ENCODE measurements at places on chromosomes 5 and 9.

DNA sequence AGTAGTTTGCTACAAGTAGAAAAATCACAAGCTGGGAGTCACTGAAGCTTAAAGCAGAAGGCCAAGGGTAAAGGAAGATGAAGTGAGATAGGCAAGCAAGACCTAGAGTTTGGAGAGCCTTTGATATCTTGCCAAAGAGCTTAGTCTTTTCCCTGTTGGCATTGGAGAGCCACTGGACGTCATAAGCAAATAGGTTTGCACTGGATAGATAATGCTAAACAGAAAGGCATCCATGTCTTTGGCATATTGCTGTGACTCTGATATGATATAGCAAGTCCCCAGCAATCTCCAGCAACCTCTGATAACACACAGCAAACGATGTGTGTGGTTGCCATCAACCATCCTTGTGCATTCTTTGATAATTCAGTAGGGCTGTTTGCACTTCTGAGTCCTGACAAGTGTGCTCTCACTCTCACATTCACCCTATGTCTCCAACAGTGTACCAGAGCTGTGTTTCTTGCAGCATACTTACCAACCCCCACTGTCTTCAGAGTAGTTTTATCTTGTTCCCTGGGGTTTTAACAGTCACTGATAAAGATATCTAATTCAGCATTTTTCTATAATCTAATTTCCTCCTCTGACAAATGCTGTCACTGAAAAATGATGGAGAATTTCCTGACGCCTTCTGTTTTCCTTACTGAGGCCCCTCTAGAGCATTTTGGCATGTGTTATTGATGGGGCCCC, 16.9 kb upstream of the FREM1 start:
- DNase-seq: no peak

DNA sequence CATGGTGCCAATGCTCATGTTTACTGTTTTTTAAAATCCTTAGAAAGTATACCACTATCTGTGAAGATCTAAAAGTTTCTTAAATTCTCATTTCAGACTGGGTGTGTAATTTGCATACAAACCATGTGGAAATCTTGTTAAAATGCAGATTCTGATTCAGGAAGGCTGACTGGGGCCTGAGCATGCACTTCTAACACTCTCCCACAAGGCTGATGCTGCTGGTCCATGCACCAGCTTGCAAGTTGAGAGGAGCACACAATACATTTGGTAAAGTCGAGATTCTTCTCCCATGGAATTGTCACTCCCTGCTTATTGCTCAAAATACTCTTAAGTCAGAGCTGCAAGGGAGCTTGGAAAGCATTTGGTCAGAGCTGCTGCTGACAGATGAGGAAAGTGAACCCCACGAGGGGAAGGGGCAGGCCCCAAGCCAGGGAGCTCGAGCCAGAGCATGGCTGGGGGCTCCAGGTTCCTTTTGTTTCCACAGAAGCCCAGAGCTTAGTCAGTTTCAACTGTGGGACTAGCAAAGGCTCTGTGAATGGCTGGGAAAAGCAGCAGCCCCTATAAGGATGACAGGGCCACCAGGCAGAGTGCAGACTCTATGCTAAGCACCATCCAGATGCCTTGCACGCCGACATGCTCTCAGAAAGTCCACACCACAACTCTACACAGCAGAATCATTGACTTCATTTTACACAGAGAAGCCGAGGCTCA, 93.5 kb upstream of the HAND1 start:
- DNase-seq: no peak

DNA sequence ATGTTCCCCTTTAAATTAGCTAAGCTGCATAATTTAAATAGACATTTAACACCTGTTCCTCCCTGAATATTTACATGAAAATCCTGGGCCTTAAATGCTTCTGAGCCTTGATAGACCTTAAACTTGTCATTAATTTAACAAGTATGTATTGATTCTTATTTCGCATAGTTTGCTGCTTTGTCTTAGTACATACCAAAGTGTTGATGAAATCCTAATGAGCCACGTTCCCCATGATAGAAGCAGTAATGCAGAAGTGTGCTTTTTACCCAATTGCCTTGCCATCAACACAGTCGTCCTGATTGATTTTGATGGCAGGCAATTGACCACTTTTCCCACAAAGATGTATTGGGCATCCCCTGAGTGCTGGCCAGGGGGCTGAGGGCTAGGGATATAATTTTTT, 213.5 kb downstream of the SGCD start:
- no peak for DNase-seq

DNA sequence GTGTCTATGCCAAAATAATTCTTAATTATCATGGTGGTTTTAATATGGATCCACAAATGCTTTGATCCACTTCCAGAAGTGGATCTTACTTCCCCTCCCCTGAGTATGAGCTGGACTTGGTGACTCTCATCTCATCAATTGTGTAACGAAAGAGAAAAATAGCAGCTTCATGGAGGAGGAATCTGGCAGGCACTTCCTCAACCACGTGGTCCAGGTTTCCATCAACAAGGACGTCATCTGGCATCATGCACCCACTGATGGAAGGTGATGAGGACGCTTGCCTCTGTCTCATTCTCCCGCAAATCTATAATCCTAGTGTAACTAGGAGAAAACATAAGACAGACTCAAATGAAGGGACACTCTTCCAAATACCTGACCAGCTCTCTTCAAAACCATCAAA, 54.6 kb upstream of the S1PR3 start:
- no peak for DNase-seq

DNA sequence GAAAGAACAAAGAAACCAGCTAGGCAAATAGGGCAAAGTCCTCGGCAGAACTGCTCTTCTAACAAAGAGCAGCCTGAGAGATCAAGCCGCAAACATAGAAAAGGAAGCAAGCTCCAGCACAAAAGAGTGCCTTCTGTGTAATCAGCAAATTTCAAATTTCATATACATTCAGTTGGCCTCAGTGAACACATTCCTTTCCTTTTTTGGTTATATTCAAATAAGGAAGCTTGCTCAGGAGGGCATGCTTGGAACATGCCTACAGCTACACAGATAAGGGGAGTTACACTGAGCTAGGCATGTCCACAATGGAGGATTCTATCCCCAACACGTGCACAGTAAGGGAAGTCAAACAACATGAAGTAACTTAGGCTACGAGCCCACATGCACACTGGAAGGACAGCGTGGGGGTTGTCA, 23.4 kb downstream of the IL33 start:
- no peak for DNase-seq

DNA sequence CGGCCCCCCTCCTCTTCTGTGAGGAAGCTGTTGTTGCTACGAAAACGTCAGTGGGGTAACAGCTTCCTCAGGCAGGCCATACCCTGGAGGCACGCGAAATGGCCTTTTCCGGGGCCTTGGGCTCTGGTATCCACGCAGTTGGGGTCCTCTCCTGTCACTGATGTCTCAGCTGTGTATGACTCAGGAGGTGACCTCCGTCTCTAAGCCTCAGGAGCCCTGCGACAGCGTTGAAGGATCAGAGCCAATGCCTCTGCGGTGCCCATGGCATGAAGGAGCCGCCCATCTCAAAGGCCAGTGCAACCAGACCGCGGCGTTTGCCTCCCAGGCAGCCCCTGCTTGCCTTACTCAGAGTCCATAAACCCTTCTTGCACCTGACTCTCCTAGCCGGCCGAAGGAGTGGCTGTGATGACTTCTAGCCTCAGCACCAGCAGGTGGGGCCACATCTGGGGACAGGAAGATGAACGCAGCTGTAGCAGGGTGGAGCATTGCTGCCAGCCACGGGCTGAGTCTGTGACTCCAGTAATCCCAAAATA, 1.0 kb upstream of the MXD3 start:
- DNase-seq: no peak

- DNase-seq: no peak
These were observed 113.0 kb downstream of the RPS23 start for GRCh38 chr5:82164977-82165713.

DNA sequence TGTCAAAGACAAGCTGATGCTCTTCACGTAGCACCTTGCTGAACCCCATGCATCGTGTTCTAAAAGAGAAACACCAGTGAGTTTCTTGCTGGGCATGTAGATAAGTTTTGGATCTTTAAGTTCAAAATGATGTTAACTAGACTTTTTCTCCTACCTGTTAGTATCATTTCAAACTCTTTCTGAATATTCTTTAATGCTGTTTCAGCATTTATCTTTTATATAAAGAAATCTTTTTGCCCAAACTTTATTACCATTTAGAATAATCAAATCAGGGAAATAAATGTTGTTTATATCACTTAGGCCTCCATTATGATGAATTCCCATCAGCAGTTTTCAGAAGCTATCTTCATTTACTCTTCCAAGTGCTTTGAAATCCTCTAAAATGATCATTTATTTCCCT, 542.8 kb downstream of the CDH10 start:
- no peak for DNase-seq

GRCh38 chr5:97009921-97010320, 74.0 kb downstream of the LNPEP start:
- no peak for DNase-seq

DNA sequence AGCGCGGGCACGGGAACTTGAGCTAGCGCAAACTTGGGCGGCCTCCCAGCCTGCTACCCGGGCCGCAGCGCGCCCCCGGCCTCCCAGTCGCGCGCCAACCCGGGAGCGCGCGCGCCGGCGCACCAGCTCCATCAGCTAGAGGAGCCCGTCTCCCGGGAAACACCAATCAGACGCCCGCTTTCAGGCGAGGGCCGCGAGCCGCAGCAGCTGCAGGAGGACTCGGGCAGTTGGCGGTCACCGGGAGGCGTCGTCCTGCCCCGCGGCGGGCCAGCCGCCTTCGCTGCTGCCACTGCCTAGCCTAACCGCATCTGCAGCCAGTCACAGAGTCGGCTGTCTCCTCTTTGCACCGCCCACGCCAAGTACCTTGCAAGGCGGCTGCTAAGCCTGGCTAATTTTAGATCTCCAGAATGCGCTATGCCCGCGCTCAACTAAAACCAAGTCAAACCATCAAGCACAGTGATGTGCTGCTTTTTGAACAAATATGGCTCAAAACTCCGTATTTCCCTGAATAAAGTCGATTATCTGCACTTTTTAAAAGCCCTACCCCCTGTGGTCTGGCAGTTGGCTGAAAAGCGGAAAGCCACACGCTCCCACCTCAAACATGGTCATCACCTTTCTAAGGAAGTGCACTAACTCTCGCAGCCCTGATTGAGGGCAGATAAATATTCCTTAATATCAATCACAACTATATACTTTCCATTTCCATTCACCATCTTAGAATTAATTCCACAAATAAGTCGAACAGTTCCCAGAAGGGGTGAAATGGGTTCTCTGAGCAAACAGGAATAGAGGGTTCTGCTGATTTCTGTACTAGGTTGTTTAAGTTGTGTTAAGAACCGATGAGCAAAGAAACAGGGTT, 221.8 kb downstream of the MEF2C start:
- DNase-seq: no peak

- no peak for DNase-seq
These were observed 41.3 kb upstream of the SV2C start for GRCh38 chr5:76041863-76042262.

- DNase-seq: no peak
These were observed at the start of gene SUSD1 for GRCh38 chr9:112174965-112175795. Gene SUSD1 (minus strand): TSS chr9:112175297. CDS start chr9:112175235, 62 bp downstream.

GRCh38 chr5:134555223-134555889, 29.9 kb downstream of the JADE2 start:
- no peak for DNase-seq

GRCh38 chr5:135240283-135240633, 158.8 kb downstream of the MACROH2A1 start:
- no peak for DNase-seq

- DNase-seq: no peak
These were observed 254.3 kb downstream of the MAST4 start for GRCh38 chr5:66850354-66851075.

- no peak for DNase-seq
These were observed 71.8 kb upstream of the TAF11L2 start for GRCh38 chr5:17426104-17426749.

DNA sequence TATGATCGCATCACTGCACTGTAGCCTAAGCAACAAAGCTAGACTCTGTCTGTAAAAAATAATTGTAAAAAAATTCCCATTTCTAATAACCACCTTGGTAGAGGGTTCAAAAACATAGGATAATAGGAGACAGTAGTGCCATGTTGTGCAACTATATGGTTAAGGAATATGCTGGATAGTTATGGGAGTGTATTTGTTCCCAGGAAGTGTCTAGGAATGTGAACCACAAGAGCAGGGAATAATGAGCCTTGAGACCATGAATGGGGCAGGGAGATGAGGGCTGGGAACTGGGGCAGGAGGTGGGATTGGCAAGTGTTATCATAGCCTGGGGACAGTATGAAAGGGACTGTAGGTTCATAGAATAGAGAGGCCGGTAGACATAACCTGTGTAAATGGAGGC, 50.4 kb downstream of the RUSC2 start:
- no peak for DNase-seq

DNA sequence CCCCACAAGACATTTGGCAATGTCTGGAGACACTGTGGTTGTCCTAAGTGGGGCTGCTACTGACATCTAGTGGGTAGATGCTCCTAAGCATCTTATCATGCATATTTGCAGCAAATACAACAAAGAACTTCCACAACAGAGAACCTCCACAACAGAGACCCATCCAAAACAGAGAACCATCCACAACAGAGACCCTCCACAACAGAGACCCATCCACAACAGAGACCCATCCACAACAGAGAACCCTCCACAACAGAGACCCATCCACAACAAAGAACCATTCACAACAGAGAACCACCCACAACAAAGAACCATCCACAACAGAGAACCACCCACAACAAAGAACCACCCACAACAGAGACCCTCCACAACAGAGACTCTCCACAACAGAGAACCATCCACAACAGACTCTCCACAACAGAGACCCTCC, 32.8 kb downstream of the ARPC5L start:
- DNase-seq: no peak

DNA sequence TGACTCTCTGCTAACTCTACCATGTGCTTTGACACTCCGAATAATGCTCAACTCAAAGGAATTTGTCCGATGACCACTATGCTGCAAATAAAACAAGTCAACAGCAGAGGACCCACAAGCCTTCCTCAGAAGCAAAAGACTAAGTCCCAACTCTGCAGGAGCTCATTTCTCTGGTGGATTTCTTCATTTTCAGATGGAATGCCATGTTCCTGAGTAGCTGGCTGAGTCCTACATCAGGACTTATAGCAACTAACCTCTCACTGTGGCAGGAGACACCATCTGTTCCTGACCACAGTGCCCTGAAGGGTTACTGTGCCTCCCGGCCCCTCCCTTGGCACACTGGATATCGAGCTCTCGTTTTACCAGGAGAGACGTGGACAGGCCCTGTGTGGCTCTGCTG, 20.8 kb downstream of the LHFPL2 start:
- no peak for DNase-seq

GRCh38 chr9:89815061-89815902, 210.5 kb downstream of the GADD45G start:
- DNase-seq: no peak

DNA sequence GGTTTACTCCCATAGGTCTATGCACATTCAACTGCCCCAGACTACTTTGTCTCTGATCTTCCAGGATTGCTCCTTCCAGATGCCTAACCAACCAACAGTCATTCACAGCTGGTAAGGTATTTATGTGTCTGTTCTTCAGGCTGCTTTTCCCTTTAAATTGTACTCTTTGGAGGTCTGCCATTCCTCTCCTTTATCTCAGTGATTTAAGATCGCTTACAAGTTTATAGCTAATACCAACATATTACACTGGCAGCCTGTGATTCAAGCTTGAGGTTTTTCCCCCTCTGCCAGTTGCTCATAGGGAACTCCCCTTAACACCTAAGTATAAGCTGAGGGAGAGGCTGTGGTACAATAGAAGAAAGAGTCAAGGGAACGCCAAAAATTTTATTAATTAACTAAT, 711.7 kb upstream of the EDIL3 start:
- DNase-seq: no peak

Data from stimulated activated CD4-positive, alpha-beta T cell treated with anti-CD3 and anti-CD28 coated beads, Interleukin-1b, Interleukin-23, amount 100 ng/mL, for 1 hour (primary cell).